ENCODE measurements at places on chromosomes 7 and 10. TPM values are rescaled to one million over a fixed set of nuclear protein-coding genes. Genes with fewer than 3 reads are reported as not detected.
A peak's percentile ranks its signal among the peaks of the same experiment; 100 is the strongest.

Gene CEP55
- polyA plus RNA-seq: not detected

Gene RASA4
- 5.0 TPM for polyA plus RNA-seq

Gene RBM20
- polyA plus RNA-seq: not detected

Gene RSPH10B
- not detected for polyA plus RNA-seq

DNA sequence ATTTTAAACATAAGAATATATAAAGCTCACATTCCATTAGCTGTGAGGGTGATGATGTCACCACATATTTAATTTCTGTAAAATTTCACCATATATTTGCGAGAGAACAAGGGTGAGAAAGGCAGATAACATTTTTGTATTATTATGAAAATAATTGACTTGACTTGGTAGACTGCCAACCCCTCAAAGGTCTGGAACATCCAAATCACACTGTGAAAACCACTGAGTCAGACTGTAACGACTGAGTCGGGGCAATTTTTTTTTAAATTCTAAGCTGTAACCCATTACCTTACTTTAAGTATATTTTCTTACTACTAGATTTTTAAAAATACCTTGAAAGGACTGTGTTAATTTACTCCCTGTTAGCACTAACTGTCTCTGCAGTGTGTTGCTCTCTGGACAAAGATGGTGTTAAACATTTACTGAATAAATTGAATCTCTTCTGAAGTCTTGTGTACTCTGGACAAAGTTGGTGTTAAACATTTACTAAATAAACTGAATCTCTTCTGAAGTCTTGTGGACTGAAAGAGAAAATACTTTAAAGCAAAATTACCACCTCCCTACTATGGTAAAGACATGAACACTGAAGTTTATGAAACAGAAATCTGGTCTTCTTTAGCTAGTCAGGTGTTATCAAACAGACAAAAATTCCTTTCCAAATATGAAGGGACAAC lies 14.1 kb downstream of the PDZD8 start:
- DNase-seq: no peak

GRCh38 chr10:49135575-49136313 lies 1.9 kb upstream of the FAM170B start:
- peak; percentile 48 for DNase-seq

DNA sequence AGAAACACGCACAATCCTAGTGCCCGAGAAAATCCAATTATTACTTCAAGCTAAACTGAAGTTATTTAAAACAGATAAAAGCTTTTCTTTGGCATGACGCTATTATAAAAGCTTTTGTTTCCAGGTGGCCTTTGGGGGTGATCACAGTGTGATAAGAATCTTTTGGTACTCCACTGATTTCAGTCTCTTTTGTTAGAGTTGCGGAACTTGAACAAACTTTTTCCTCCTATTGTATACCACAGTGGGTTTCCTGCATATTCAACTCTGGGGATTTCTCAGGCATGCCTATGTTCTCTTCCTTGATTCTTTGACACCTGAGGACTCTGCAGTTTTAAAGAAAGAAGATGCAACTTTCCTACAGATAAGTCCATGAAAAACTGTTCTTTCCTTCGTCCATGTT lies 99.7 kb upstream of the PITRM1 start:
- no peak for DNase-seq

GRCh38 chr7:155660758-155661093 lies 16.3 kb downstream of the RBM33 start:
- no peak for DNase-seq

GRCh38 chr7:131787101-131787500 lies 230.7 kb upstream of the PODXL start:
- no peak for DNase-seq

GRCh38 chr10:124998624-124999291 lies 56.8 kb downstream of the ZRANB1 start:
- no peak for DNase-seq

DNA sequence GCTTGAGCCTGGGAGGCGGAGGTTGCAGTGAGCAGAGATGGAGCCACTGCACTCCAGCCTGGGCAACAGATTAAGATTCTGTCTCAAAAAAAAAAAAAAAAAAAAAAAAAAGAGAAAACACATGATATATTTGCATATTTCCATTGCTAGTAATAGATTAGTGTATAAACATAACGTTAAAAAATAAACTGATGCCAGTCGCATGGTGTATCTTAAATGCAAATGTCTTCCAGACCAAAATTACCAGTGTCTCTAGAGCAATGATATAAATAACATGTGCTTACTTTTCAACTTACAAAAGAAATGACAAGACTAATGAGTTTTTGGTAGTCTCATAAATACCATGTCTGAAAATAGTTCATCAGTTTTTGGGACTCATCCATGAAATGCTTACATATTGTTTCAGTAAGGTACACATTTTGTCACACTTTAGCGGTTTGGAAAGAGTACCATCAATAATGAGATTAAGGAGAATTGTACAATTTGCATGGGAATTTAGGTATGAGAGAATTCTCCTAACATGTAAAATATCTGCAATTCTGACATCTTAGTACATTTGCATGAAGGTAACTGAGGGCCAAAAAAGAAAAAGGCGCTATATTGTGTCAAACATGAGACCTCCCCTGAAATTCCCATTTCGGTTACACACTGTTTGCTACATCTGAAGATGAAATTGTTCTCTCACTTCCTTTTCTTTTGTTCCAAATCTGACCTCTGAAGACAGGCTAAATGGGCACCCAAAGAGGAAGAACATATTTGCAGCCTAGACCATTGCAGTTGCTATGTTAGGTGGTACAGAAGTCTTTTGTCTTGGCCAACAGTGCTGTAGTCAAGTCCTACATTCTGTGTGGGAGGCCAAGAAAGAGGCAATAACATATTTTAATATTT lies 51.5 kb upstream of the PIP4K2A start:
- DNase-seq: no peak

GRCh38 chr7:822692-823276 lies 9.5 kb upstream of the SUN1 start:
- no peak for DNase-seq

GRCh38 chr10:25901199-25901598 lies 32.8 kb upstream of the MYO3A start:
- DNase-seq: no peak

- no peak for DNase-seq
Measured at GRCh38 chr7:143360788-143361551, 1.5 kb downstream of the FAM131B start.

DNA sequence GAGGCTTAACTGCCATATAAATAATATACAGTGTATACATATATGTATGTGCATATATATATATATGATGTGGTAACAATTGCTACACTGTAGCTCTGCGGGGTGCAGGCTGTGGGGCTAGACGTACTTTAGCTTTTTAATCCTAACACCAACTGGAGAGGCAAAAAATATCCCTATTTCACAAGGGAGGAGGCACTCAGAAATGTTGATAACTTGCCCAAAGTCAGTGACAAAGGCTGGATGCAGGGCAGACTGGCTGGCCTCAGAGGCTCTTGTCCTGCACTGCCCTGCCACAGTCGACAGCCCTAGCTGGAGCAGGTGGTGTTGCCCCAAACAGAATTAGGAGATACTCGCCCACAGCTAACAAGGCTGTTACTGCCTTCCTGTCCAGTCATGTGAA lies 1.5 kb upstream of the RELN start:
- DNase-seq: no peak
